DND-41 (cell line): ENCODE measurements at places on chromosomes 7 and 10.

DNA sequence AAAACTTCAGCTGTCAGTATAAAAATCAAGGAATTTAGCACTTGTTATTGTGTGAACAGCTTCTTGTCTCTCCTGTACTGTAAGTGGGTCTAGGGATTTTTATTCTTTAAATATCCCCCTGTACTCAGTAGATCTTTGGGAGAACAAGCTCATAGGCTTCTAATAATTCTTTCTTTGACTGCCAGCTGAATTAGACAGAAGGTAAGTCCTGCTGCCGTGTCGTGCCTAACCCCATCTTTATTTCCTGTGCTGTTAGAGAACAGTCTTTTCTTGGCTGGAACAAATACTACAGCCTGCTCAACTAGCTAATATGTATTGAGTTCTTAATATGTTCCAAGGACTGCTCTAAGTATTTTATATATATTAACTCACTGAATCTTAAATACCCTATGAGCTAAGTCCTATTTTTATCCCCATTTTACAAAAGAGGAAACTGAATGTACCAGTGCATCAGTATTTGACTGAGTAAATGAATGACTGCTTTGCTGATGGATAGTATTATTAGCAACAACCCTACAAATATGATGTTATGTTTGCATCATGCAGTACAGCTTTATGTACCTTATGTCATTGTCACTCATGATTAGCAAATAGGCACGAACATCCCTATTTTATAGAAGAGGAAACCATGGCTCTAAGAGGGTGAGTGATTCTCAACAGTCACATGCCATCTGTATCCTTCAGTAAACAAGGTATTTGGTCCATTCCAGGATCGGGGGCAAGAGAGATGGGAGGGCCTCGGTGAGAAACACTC, 5.5 kb upstream of the DUSP5 start:
- no peak for DNase-seq

DNA sequence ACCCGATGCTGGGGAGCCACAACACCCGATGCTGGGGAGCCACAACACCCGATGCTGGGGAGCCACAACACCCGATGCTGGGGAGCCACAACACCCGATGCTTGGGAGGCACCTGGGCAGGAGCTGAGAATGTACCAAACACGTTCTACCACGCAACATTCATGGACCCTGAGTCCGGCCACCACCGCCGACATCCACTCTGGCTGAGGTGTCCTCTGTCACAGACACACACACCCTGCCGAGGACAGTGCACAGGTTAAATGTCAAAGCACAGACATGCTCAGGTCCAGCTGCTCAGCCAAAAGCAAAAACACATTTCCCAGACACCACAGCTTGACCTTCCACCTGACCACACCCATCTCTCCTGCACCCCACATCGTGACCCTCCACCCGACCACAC, 148.4 kb downstream of the DIP2C start:
- DNase-seq: no peak

GRCh38 chr7:96219378-96220130, 102.3 kb downstream of the SLC25A13 start:
- DNase-seq: no peak

DNA sequence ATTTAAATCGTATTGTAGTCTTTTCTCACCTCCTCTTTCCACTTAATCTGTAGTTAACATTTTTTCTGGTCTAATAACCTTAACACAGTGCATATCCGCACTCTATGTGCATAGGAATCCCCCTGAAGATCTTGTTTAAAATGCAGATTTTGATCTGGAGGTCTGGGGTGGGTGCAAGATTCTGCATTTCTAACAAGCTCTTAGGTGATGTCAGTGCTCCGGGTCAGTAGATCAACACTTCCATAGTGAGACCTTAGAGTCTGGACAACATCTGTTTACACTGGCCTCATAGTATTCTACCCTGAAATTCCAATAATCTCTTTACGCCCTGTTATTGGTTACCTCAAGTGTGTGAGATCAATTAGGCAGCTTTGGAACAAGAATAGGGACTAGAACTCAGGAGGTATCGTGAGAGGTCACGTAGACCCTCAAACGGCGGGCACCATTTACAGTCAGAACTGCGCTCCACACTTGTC, 434 bp upstream of the PLEKHA8 start:
- DNase-seq: no peak

DNA sequence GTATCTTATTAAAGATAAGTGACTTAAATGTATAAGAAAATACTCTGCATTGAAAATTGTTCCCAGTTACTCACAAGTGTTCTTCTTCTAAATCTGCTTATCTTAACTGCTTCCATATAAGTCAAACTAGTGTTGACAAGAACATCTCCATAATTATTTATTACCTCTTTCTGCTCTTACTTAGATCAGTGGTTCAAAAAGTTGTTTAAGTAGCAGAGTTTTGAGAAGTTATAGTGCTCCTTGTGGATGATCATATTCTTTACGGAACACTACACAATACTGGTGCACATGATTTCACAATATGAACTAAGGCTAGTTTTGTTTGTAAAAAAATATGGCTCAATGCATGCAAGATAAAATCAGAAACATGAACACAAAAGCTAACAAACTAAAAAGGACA, 168.4 kb downstream of the SEMA3D start:
- DNase-seq: no peak

- DNase-seq: no peak
Observed at GRCh38 chr7:73966941-73967831, 60.8 kb upstream of the ELN start.
